Suppressor macrophage treated with lipopolysaccharide for 1 hour (primary cell): ENCODE measurements at places on chromosomes 5 and 9.

GRCh38 chr9:132235894-132236661 lies 74.2 kb downstream of the NTNG2 start:
- peak; percentile 80 for DNase-seq

DNA sequence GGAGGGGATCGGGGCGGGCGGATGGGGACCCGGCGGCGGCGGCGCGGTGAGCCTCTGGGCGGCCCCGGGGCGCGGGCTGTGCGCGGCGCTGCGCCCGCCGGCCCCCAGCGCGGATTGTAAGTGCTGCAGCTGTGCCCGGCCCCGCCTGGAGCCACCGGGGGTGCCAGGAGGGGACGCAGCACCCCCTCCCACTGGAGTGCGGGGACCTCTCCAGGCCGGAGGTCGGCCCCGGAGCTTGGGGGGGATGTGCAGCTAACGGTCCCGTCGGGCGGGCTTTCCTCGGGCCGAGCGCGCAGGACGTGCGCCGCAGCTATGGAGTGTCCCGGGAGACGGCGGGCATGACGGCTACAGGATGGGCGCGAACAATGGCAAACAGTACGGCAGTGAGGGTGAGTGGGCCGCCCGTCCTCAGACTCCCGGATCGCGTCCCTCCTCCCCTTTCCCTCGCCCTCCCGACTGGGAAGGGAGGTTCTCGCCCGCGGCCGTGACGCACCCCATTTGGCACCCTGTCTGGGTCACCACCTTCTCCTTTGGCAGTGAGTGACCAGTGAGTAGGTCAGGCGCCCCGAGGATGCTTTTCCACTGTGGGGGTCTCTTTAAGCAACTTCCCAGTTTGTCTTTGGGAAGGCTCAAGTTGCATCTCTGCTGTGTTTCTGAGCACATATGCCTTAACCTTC lies 483 bp downstream of the FBXL7 start:
- DNase-seq = no peak

- DNase-seq = no peak
Measured at GRCh38 chr9:115350548-115350947, 232.6 kb upstream of the TNC start.

GRCh38 chr5:73447530-73448462 lies 781 bp downstream of the FOXD1 start:
- DNase-seq = peak; percentile 53

- peak; percentile 62 for DNase-seq
Measured at GRCh38 chr5:123520677-123521247, 8.8 kb downstream of the CSNK1G3 start.

GRCh38 chr5:54620141-54620933 lies 102.8 kb downstream of the SNX18 start:
- DNase-seq = peak; percentile 63
